Sigmoid colon (tissue), 7 donors: ENCODE measurements at places on chromosomes 3 and 15. TPM values are rescaled to one million over a fixed set of nuclear protein-coding genes. Genes with fewer than 3 reads are reported as not detected.

TRH gene
- total RNA-seq, result not detected

P2RY14 gene
- 26.7 TPM for total RNA-seq

LACTB gene
- total RNA-seq, result 11.2 TPM

NDN gene
- 96.2 TPM for total RNA-seq

PDIA5 gene
- total RNA-seq, result 15.1 TPM

DNA sequence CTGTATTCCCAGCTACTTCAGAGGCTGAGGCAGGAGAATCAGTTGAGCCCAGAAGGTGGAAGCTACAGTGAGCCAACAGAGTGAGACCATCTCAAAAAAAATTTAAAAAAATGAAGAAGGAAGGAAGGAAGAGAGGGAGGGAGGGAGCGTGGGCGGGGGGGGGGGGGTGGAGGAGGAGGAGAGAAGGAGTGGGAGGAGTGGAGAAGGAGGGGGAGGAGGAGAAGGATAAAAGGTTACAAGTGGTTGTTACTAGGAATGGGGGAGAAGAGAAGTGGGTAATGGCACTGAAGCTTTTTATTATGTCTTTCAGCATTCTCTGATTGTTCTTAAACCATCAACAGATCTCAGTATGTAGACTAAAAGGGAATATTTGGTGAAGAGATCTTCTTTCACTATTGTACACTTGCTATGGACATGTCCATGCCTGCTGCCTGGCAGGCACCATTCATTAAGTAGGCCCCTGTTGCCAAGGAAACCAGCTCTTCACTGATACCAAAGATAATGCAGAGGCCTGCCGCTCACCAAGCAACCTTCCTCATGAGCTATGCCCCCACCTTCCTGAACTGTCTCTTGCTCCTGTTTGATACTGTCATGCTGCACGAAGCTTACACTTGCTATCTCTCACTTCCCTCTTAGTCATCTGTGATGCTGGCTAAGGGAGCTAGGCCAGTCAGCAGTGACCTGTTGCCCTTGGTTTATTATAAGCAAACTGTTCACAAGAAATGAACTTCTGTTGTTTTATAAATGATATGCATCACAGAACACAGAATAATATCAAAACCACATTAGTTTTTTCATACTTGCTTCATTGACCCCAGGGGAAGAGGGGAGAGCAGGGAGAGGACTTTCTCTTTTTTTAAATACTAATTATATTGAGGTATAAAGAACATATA, 23.1 kb downstream of the EPM2AIP1 start:
- no peak for DNase-seq

DNA sequence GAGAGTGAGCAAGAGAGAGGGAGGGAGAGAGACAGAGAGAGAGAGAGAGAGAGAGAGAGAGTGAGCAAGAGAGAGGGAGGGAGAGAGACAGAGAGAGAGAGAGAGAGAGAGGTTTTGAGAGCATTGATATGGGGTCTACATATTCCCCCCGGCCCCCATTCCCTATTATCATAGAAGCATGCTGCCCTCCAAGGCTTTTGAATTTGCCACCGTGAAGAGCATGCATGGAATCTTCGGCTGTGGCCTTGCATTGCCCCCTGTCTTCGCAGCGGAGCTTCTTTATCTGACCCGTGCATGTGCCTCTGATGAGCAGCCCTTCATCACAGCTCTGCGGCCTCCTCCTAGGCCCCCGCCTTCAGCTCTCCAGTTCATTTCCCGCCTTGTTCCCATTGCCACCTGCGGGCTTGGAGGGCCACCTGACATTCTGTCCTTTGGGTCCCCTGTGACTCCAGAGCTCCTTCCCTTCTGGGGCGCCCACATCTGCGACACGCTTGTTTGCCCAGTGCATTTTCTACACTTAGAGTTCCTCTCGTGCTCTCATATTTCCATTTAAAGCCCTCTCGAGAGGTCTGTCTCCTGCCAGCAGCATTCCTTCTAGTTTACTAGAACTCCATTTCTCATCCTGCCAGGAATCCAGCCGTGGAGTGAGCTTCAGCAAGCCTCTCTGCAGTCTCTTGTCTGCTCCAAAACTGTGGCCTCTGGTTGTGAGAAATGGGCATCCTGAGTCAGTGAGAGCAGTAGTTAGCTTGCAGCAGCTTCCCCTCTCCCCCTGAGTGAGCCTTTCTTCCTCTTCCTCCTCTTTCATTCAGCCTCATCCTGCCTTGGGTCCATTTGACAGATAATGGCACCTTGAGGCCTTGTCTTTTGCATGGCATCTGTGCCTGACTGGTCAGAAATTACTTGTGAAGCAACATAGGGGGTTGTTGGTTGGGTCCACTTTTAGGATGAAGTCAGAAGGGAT, 25.3 kb downstream of the LPP start:
- peak; percentile 89 for DNase-seq

- no peak for DNase-seq
Measured at GRCh38 chr3:57727106-57727505, 29.0 kb upstream of the SLMAP start.

- no peak for DNase-seq
Measured at GRCh38 chr3:157531301-157531660, 28.1 kb upstream of the VEPH1 start.

DNA sequence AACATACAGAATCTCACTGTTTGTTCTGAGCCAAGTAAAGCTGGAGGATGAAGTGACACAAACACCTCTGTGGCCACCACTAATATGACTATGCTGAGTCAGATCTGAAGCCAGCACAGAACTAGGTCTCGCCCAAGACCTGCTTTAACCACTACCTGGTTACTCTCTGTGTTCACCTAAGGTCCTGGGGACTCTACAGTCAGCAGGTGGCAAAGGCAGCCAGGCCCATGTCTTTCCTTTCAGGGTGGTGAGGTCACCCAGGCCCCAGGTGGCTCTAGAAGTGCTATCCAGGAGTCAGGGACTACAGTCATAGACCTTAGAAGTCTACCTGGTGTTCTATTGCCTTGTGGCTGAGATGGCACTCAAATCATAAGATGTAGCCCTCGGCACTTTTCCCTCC, 287.9 kb upstream of the ARRDC4 start:
- DNase-seq, result no peak

GRCh38 chr15:38086611-38087010, 152.2 kb downstream of the TMCO5A start:
- DNase-seq, result no peak

DNA sequence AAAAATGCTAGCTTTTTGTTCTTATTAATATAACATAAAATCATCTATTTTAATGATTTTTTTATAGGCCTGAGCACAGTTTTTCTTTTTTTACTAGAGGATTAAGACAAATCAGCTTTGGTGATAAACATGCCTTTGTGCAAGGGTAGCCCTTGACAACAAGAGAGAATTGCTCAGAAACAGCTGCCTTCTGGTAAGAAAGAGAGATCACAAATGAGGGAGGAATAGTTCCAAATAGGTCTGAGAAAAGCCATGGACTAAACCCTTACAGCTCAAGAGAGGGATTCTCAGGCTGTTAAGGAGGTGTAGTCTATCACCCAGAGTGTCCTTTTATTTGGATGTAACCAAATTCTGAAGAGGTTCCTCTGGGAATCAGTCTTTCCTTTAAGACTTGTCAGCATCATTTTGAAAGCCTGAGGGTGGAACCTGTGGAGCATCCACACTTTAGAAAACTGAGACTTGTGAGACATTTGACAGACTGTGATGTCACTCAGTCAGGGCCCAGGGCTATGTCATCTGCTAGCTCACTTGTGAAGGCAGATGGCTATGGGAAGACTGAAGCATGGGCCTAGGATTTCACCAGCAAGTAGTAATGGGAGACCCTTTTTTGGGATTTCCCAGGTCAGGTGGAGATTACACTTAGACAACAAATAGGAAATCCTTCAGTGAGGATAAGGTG, 102.9 kb upstream of the KCNAB1 start:
- no peak for DNase-seq
